ENCODE measurements at places on chromosomes 3 and 15.
A peak's percentile ranks its signal among the peaks of the same experiment; 100 is the strongest.

DNA sequence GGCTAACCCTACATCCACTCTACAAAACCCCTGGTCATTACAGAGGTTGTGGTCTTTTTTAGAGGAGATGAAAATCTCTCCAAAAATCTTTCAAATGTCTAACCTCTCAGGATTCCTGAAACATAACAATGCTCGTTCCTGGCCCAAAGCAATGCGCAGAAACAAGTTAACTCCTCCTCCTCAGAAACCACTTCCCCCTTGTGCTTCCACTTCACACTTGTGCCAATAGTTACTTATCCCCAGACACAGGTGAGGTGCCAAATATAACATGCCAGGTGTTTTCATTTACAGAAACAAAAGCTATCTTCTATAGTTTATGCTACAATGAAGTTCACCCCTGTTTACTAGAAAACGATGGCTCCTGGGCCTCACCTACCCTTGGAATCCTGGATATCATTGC, 6.2 kb downstream of the NDUFAF1 start:
- no peak for DNase-seq

DNA sequence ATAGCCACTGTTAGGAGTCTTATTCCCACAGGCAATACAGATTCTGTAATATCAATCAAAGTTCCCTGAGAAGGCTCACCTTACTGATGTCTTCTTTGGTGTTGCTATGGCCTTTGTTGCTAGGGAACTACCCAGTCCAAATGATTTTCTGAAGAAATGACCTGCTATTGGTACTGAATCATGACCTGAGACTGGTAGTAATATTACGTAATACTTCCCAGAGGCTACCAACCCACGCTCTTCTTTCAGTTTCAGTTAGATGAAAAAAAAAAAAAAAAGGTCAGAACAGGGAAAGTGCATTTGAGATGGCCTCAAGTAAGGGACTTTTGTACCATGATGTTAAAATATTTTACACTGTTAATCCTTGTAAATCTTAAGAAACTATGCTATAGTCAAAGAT, 1092.5 kb upstream of the EPHA6 start:
- DNase-seq = no peak

DNA sequence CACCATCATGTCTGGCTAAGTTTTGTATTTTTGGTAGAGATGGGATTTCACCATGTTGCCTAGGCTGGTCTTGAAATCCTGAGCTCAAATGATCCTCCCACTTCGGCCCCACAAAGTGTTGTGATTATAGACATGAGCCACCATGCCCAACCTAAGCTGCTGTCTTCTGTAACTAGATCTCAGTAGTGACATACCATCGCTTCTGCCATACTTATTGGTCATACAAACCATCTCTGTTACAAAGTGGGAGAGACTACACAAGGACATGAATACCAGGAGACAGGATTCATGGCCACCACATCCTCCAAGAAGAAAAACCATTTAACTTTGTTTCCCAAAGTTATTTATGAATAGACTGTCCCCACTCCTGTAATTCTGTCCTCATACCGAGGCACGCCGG, 81.3 kb downstream of the SMAD6 start:
- DNase-seq = no peak

GRCh38 chr15:100468285-100468684, 60.5 kb downstream of the CERS3 start:
- DNase-seq = no peak

GRCh38 chr15:33030315-33030714, 164.2 kb downstream of the FMN1 start:
- DNase-seq = no peak

DNA sequence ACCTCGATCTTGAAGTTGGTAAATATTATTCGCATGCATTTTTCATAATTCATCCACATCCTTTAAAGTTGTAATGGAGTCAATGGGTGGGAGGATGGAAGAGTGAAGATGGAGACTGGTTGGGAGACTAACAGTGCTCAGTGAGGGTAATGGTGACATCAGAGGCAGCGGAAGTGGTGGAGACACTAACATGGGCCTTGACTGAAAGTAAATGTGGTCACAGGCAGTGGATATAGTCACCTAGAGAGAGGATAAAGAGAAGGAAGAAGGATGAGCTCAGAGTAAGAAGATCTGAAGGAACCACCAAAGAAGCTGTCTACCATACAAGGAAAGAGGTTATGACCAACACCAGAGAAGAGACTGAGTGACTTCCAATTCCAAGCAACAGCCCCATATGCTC, 281.6 kb upstream of the STT3B start:
- no peak for DNase-seq

DNA sequence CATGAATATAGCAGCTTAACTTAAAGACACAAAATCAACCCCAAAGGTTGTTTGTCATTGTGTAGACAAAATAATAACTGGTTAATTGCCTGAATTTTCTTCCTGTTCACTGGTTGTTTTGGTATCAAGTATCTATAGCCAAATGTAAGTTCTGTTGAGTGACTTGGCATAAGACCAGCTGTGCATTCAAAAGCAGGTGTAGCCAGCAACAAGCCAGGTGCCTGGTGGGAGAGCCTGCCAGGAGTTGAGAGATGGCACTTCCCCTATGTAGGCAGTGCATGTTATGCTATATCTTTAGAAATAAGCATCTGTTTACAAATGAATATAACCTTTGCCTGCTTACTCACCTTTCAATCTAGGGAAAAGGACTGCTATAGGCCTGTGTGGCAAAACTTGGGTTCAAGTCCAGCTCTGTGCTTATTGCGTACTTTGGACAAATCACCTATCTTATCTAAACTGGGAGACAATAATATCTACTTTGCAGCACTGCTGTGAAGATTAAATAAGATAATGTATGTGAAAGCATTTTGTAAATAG, 84.9 kb upstream of the TBL1XR1 start:
- DNase-seq = no peak

DNA sequence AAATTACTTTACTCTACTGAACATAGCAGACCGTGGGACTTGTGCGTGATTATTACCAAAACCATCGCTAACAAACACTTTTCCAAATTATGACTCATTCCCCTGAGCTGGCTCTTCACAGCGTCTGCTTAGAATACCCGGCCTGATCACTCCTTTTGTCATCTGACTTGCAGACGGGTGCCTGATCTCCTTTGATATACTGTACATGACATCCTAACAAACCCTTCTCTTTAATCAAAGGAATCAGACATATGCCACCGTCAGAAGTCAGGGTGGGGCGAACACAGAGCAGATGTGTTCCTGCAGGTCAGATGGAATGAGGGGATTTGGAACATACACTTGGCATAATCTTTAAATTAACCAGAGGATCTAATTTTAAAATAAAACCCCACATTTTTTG, 48.5 kb upstream of the SH3GL3 start:
- DNase-seq = no peak

DNA sequence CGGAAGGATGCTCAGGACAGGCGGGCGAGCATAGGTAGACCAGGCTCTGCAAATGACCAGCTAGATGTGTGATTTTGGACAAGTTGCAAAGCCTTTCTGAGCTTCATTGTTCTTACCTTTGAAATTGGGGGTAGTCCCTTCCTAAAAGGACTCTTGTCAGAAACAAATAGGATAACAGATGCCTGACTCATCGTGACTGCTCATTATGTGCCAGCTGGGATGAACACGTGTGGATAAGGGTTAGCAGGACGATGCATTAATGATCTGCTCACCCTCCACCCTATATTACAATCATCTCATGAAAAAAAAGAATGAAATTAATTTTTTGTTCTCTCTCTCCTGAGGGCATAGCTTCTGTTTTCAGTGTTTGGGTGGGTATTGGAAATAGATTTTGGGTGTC, 223.4 kb downstream of the NR2F2 start:
- no peak for DNase-seq

DNA sequence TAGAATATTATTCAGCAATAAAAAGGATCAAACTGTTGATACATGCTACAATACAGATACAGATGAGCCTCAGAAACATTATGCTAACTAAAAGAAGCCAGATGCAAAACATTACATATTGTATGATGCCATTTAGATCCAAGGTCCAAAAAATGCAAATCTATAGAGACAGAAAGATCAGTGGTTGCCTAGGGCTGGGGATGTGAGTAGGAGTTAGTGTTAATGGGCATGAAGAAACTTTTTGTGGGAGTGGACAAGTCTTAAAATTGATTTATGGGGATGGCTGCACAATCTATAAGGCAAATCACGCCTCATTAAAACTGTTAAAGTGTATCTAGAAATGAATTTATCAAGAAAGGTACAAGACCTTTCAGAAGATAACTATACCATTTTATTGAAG, 45.0 kb downstream of the EHHADH start:
- no peak for DNase-seq

DNA sequence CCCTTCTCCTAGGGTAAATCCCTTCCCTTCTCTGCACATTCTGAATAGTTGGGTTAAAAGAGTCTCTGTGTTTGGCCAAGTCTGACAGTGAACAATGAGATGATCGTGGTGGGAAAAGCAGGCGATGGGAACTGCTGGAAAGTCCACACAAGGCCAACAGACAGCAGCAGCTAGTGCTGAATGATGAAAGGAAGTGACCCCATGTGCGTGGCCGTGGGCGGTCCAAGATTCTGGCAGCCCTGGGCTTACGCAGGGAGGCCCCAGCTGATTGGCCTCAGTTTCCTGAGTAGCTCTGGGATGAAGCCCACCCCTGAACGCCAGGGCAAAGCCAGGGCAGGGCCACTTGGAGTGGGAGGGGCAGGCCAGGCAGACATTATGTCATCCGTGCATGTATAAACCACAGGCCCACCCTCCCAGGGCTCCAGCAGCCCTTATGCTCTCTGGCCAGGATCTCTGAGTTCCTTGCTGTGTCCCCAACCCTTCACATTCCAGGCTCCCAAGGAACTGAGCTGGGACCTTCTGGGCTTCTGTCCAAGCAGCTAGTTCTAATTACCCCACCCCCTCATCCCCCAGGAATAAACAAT, 57.8 kb downstream of the CDC25A start:
- DNase-seq = no peak

DNA sequence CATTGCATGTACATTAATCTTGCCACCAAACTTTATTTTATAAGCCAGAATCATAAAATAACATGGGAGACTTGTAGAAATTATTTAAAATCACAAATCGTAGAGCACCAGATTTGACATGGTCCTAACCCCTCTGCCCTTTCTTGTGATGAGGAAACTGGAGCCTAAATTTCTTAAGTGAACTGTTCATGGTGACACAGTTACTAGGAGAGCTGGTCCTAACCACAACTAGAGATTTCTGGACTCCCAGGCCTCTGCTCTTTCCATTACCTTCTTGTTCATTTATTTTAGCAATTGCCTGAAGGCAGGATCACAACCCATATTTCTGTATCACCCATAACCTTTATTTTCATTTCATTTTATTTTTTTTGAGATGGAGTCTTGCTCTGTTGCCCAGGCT, 352.5 kb downstream of the LPP start:
- no peak for DNase-seq

GRCh38 chr3:194105292-194105691, 30.7 kb upstream of the HES1 start:
- DNase-seq = no peak

DNA sequence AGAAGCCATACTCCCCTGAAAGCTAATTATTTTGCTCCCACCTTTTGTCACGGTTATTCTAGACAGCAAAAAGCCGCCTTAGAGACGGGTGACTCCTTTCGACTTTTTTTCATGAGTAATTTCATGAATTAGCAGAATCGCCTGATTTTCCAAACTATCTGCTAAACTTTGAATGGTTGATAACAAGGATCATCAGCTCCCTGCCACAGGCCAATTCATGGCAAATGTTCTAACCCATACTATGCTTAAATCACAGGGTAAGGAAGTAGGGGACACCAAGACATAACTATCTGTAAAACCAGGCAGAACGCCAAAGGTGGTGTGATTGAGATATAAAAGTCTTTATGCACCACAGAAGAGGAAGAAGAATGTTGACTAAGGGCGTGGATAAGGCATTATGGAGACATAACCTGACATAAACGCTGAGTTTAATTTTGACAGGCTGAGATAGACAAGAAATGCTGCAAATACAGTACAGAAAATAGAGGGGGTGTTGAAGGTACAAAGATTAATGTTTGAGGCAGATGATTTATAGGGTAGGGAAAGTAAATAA, 891 bp upstream of the DMXL2 start:
- DNase-seq = no peak

DNA sequence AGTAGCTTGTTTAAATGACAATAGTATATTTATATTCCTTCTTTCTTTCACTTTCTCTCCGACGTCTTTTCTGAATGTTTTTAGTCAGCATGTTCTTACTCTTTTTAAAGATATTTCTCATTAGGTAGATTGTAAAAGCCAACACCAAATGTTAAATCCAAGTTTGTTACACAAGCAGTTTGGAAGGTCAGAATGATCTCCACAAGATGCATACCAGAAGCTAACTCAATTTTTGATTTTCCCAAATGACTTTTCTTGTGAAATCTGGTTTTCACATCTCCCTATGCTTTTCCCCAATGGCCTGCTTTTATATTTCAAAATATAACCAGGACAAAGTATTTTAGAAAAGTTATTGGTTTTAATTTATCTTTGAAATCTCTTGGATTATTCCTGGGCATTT, 49.7 kb upstream of the TPRG1 start:
- DNase-seq = no peak

DNA sequence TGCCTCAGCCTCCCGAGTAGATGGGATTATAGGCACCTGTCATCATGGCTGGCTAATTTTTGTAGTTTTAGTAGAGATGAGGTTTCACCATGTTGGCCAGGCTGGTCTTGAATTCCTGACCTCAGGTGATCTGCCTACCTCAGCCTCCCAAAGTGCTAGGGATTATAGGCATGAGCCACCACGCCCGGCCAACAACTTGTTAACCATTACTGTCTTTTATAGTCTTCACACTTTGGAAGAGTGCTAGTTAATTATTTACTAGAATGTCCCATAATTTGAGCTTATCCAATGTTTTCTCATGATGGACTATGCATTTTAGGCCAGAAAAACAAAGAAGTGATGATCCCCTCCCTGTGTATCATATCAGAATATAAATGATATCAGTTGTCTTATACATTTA, 288.6 kb upstream of the CBLB start:
- DNase-seq = no peak

DNA sequence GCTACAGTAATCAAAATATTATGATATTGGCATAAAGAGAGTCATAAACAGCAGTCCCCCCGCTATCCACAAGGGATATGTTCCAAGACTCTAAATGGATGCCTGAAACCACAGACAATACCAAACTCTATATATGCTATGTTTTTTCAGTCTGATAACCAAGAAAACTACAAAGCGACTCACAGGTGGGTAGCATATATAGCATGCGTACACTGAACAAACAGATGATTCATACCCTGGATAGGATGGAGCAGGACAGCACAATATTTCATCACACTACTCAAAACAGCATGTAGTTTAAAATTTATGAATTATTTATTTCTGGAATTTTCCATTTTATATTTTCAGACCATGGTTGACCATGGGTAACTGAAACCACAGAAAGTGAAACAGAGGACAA, 87.0 kb upstream of the PPP2R3A start:
- no peak for DNase-seq

- no peak for DNase-seq
These were observed 34.9 kb downstream of the PPP1R2 start for GRCh38 chr3:195508185-195508584.

GRCh38 chr3:52053307-52054304, 2.8 kb downstream of the DUSP7 start:
- peak; percentile 25 for DNase-seq

All from stimulated activated CD4-positive, alpha-beta T cell treated with anti-CD3 and anti-CD28 coated beads, Interleukin-15, amount 100 ng/mL, for 48 hours (primary cell).